Ammon's horn (tissue), 1 donor: ENCODE measurements at places on chromosomes 12 and 14.

GRCh38 chr14:69483765-69484443, 624 bp upstream of the PLEKHD1 start:
- DNase-seq: no peak

GRCh38 chr12:132248453-132249167, 80.8 kb downstream of the GALNT9 start:
- DNase-seq: peak; percentile 57

- no peak for DNase-seq
Measured at GRCh38 chr12:102462795-102463465, 17.4 kb downstream of the IGF1 start.

DNA sequence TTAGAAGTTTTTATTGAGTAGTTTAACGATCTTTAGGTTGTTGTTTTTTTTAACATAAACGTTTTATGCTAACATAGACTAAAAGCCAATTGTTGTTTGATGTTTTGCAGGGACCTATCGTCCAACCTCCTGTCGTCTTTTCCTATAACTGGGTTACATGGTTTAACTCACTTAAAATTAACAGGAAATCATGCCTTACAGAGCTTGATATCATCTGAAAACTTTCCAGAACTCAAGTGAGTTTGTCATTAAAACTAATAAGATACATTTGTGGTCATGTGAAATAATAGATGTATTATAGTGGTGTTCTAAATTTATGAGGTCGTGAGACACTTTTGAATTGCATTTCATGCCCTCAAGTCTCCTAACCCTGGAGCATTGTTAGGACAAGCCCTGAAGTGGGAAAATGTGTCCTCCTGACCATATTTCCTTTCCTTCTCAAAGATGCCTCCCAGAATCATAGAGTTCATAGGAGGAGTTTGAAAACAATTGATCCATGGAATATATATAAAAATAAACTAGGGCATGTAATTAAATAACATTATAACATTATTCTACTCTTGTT, 84.9 kb downstream of the ZFC3H1 start:
- no peak for DNase-seq

GRCh38 chr14:60188696-60189095, 23.5 kb upstream of the DHRS7 start:
- no peak for DNase-seq

- DNase-seq: no peak
Measured at GRCh38 chr12:121223292-121224285, 13.7 kb downstream of the P2RX4 start.

DNA sequence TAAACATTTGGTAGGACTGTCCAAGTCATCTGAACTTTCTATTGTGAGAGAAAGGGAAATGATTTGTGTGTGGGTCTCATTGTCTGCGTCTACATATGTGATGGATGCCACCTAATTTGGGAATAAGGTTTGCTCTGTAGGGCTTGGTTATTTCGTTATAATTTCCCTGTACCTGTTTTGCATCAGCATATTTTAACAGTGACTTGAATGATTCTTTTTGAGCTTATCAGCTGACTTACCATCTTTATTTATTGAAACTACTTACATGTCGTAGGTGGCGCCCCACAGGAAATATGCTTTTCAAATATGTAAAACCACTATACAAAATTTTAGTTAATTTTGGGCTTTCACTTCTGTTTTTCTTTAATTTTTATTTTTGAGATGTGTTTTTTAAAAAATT, 56.5 kb upstream of the BCAT1 start:
- DNase-seq: no peak

- no peak for DNase-seq
Measured at GRCh38 chr12:128813392-128813791, 10.4 kb downstream of the SLC15A4 start.

- DNase-seq: no peak
Measured at GRCh38 chr14:65069874-65070413, 32.4 kb downstream of the MAX start.

DNA sequence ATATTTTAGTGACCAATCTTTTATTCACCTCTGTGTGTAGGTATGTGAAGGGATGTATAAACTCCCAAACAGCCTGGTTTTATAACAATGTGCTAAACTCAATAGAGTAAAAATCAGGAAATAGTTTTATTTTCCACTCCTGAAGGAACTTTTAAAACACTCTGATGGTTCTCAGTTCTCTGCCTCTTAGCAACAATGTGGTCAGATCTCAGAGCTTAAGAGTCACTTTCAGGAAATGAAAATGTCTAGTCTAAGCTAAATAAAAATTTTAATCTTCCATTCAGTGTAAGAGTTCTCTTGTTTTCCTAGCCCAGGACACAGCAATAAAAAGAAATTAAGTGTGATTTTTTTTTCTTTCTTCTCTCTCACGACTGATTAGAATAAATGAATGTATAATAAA, 718.0 kb downstream of the C12orf50 start:
- peak; percentile 14 for DNase-seq

GRCh38 chr12:105292705-105293104, 37.8 kb upstream of the C12orf75 start:
- no peak for DNase-seq

- no peak for DNase-seq
Measured at GRCh38 chr14:28303248-28303647, 463.3 kb upstream of the FOXG1 start.

- DNase-seq: no peak
Measured at GRCh38 chr12:45368841-45369489, 153.1 kb downstream of the ANO6 start.

GRCh38 chr14:96393071-96393691, 1.3 kb downstream of the AK7 start:
- no peak for DNase-seq
